AG04449 (cell line): ENCODE measurements at places on chromosomes 4 and X.

DNA sequence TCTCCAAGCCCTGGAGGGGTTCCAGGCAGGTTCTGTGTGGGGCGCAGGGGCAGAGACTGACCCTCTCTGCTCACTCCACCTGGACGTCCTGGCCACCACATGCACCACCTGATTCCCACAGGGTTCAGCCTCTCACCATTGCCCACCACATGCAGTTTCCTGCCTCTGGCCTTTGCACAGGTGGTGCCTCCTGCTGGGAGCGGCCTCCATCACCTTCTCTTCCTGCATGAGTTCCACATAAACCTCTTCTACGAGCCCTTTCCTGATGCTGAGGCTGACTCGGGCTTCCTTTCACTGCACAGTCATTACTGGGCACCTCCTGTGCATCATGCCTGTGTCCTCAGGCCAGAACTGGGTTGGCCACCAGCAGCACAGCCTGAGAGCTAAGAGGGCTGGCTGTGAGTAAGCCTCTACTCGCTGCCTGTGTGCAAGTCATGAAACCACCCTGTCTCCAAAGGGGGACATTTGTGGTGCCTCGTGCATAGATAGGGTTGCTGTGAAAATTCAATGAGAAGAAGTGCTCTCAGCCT lies 19.9 kb downstream of the MAN2B2 start:
- DNase-seq, result no peak

GRCh38 chr4:142539796-142540482 lies 306.2 kb downstream of the INPP4B start:
- DNase-seq, result no peak

DNA sequence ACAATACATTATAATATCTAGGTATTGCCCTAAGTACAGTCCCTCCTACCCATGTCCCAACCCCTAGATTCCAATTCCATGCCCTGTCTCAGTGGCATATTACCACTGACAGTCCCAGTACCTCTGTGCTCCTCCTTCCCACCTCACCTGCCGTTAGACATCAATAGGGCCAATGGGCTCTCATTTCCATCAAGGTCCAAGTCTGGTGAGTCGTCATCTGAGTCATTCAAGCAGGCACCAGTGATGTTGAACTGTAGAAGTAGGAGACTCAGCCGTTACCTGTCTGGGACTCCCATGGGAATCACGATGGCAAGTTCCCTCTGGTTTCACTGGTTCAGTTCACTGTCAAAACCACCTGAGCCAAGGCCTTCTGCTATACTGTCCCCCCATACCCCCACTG lies 51.7 kb downstream of the PHF8 start:
- no peak for DNase-seq

- peak; percentile 4 for DNase-seq
These were observed 1.1 kb downstream of the GTPBP6 start for GRCh38 chrX:317424-318067.

- DNase-seq, result no peak
These were observed 160.8 kb downstream of the DKK2 start for GRCh38 chr4:106875340-106875739.

- no peak for DNase-seq
These were observed 1352.1 kb upstream of the DIAPH2 start for GRCh38 chrX:95332530-95332929.

DNA sequence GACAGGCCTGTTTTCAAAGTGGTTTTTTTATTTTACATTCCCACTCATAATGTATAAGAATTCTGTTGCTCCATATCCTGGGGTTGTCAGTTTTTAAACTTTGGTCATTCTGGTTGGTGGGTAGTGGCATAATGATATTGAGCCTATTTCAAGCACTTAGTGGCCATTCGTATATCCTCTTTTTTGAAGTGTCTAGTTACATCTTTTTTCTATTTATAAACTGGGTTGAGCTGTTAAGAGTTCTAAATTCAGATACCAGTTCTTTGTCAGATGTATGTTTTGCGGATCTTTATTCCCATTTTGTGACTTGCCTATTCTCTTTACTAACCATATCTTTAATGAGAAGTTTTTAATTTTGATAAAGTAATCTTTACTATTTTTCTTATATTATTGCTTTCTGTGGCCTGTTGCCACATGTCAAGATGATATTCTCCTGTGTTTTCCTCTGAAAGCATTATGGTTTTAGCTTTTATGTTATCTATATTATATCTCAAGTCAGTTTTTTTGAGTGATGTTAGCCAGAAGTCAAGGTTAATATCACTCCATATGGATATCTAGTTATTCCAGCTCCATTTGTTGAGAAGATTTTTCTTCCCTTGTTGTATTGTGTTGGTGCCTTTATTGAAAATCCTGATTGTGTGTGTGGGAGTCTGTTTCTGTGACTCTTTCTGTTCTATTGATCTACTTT lies 110.9 kb downstream of the FHIP1A start:
- DNase-seq, result no peak

DNA sequence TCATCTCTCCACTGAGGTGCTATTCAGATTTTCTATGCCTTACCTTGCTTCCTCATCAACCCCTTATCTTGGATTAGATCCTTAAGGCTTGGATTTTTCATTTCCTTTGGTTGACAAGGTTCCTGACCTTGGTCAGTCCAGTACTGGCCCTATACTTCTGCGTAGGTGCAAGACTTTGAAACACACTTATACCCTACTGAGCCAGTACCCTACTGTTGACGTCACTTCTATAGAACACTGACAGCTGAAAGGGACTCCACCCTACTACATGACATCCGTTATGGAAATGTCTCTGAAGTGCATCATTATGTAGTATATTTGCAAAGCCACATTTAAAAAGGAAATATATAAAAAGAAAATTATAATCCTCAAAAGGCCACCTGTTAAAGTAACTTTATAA lies 12.0 kb upstream of the PLS3 start:
- no peak for DNase-seq
